Epithelial cell of esophagus (primary cell): ENCODE measurements at places on chromosomes 3 and 15.

- DNase-seq = no peak
These were observed 10.6 kb upstream of the ATP2B2 start for GRCh38 chr3:10515884-10516495.

- DNase-seq = no peak
These were observed 10.9 kb downstream of the STRIT1 start for GRCh38 chr3:155282385-155283091.

DNA sequence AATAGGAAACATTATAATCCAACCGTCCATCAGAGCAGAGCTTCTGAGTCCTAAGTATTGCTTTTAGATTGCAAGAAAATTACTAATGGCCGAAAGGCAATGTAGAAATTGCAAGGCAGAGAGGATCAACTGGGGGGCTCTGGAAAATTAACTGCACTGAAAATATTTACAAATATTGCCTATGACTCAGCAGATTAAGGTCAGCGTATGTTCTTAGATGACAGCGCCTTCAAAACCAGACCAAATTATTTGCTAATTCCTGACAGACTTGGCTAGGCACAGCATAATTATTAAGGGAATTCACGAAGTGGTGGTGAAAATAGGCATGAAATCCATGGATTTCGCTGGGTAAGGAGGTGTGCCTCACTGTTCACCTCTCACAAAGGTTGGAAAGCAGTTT lies 947.7 kb downstream of the TUSC7 start:
- no peak for DNase-seq

DNA sequence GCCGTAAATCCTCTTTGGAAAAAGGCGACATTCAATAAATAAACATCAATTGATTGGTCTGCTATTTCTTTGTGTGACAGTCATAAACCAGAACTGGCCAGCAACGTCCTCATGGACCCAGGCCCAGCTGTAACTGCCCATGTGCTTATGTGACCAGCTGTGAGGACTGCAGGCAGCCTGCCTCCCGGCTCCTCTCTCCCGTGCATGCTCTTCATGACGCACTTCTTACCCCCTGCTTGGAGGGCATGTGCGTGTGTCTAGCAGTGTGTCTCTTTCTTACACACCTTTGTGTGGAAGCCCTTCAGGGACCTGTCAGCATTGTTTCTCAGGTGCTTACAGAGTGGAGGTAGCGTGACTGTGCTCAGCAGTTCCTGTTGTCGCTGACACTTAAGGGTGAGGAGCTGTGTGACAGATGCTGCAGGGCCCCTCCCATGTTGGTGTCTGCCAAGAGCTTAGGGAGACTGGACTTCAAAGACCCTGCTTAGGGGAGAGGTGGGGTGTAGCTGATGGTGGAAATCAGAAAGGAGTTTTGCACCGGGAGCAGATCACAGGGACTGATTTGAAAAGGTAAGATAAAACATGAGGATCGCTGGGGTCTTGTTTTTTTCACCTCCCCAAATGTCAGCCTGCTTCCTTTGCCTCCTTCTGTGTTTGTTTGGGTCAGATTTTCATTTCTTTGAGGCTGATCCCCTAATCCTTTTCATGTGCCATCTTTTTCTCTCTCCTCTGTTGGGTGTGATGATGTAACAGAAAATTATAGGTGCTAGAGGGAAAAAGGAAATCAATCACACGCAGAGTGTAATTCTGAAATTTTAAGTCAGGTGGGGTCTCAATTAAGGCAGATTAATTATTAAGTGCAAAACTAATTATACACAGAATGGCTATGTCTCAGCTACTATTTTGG lies 2.1 kb downstream of the PODXL2 start:
- no peak for DNase-seq

DNA sequence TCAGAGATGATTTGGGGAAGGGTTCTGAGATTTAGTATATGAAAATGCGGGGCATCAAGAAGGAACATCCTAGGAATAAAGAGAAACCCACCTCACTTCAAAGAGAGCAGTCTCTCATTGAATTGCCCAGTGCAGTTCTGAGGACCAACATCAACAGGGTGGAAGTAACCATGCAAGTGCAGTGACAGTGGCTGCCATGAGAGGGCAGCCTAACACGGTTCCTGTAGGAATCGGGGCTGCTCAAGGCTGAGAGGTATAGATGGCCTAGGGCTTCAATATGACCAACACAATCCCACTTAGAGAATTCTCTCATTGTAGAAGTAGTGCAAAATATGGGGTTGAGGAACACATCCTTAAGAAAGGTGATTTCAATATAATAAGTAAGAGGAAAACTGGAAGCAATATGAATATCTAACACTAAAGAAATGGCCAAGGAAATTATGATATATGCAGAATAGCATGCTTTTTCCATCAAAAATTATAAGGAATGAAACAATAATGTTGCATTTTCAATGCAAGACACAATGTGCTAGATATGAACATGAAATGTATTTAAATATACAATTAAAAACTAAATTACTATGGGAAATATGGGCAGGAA lies 51.1 kb upstream of the ARRDC4 start:
- DNase-seq = peak; percentile 78
